ENCODE measurements at places on chromosomes 6 and 20. TPM values are rescaled to one million over a fixed set of nuclear protein-coding genes. Genes with fewer than 3 reads are reported as not detected.

Gene C6orf132
- total RNA-seq: 0.23 TPM

Gene MYH7B
- 0.46 TPM for total RNA-seq

Gene GGTLC1
- not detected for total RNA-seq

Gene OR2J3
- not detected for total RNA-seq

Gene SCGN
- 13.8 TPM for total RNA-seq

Gene TMC2
- total RNA-seq: 3.5 TPM

Gene KHDC1L
- total RNA-seq: 0.69 TPM

Gene TREM1
- not detected for total RNA-seq

Gene NKX2-2
- 3.5 TPM for total RNA-seq

Gene ADGRF5
- total RNA-seq: 9.9 TPM

Gene SH3BGRL2
- 44.3 TPM for total RNA-seq

Gene SLC12A5
- 113 TPM for total RNA-seq

Gene WFDC6
- total RNA-seq: not detected

Gene CCM2L
- 3.7 TPM for total RNA-seq

Gene ASF1A
- total RNA-seq: 40.1 TPM

Gene DLL1
- 11.3 TPM for total RNA-seq

Gene CASS4
- total RNA-seq: 0.69 TPM

Gene SPDEF
- not detected for total RNA-seq

Gene OPN5
- total RNA-seq: not detected

Gene CTNNBL1
- 25.6 TPM for total RNA-seq

Gene ADTRP
- 0.69 TPM for total RNA-seq

Gene BMP6
- total RNA-seq: 5.1 TPM

Gene LTA
- not detected for total RNA-seq

Gene SLC2A10
- 8.8 TPM for total RNA-seq

Gene FLOT1
- 62.5 TPM for total RNA-seq

Gene SYNDIG1
- total RNA-seq: 18.0 TPM
